CD4-positive, alpha-beta T cell treated with Interleukin-15 for 1 hour (primary cell): ENCODE measurements at places on chromosomes 4 and X.

DNA sequence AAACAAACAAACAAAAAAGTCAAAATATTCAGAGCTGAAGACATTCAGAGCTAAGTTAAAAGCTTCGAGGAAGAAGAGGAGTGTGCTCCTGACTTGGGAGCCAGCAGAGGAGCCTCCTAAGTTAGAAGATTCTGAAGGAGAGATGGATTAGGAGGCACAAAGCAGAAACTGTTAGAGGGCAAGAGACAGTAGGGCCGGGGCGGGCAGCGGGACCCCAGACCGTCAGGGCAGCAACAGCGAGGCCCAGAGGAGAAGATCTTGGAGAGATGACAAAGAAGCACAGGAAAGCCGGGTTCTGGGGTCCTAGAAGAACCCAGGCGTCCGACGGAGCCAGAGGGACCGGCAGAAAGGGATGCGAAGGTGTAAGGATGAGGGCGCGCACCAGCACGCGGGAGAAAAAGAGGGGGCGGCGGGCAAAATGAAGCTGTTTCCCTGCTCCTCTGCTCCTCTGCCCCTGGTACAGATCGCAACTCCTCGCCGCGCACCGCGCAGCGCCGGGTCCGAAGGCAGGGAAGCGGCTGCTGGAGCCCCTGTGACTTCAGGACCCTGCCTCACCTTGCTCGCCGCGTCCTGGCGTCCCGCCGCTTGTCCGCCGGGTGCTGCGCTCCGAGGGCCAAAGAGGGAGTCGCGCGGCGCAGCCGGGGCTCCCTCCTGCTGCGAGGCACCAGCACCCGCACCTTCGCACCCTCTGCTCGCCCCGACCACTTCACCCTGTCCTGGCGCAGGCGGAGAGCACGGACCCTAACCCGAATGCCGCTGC is 477 bp downstream of the KLHL13 start:
- DNase-seq, result no peak

GRCh38 chr4:94349193-94349592 is 6.6 kb upstream of the HPGDS start:
- DNase-seq, result no peak

DNA sequence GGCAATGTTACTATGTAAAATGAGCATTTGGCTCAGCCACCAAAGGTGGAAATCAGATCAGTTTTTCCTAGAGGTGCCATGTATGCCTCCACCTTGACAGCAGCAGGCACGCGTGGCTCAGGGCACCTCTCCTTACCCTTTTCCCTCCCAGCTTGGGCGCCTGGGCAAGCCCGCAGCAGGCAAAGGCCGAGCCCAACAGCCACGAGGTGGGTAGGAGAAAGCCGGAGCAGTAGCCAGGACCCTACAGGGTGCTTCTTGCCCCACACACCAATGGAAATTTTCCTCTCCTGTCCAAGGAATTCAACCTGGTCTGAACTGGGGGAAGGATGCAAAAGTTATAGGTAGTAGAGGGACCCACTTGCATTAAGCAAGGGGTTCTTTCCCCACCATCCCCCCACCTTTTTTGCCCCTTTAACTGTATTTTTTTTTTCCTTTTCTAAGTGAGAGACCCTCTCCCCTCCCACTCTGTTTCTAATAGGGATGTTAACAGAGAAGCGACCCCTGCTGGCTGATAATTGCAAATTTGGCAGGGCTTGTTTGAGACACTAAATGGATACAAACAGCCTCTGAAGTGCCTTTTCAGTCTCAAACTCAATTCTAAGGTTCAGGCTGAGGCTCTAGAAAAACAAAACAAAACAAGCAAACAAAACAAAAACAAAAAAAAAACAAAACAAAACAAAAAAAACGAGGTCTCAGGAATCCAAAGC is 895.1 kb downstream of the PCDH18 start:
- no peak for DNase-seq

- DNase-seq, result no peak
Measured at GRCh38 chr4:83646538-83647239, 110.8 kb downstream of the GPAT3 start.

GRCh38 chr4:122968227-122968812 is 45.9 kb upstream of the NUDT6 start:
- no peak for DNase-seq

GRCh38 chrX:39788521-39788920 is 309.2 kb downstream of the BCOR start:
- no peak for DNase-seq

GRCh38 chrX:118038614-118039365 is 77.8 kb downstream of the KLHL13 start:
- no peak for DNase-seq

GRCh38 chr4:100945789-100946188 is 401.5 kb downstream of the PPP3CA start:
- no peak for DNase-seq

DNA sequence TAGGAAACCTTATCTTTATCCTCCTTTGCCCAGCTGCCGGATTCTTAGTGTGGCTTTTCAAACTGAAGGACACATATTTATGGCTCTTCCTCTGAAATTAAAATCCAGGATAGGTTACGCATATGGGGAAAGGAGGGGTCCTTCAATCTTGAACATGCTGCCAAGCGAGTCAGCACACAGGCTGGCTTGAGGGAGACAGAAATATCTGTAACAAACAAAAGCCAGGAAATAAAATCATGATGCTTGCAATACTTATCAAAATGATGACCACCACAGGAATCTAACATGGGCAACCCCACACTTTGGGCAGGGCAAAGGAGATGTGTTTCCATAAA is 196.4 kb upstream of the LDB2 start:
- no peak for DNase-seq

DNA sequence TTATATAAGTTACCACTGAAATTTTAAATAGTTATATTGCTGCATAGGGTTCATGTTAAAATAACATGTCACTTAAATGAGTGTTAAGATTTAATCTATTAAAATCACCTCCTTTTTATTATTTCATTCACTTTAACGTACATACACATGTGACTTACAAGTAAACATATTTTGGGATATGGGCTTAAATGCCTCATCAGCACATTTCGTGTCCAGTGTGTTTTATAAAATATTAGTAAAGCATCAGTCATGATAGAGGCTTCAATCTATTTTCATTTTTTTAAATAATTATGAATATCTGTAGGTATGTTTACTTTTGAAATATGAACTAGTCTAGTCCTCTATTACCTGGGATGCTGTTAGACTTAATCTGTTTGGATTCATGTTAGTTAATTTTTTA is 143.6 kb downstream of the NPNT start:
- DNase-seq, result no peak

GRCh38 chr4:121056066-121056465 is 16.3 kb downstream of the NDNF start:
- no peak for DNase-seq

- no peak for DNase-seq
Measured at GRCh38 chrX:46954716-46955115, 42.5 kb downstream of the JADE3 start.

DNA sequence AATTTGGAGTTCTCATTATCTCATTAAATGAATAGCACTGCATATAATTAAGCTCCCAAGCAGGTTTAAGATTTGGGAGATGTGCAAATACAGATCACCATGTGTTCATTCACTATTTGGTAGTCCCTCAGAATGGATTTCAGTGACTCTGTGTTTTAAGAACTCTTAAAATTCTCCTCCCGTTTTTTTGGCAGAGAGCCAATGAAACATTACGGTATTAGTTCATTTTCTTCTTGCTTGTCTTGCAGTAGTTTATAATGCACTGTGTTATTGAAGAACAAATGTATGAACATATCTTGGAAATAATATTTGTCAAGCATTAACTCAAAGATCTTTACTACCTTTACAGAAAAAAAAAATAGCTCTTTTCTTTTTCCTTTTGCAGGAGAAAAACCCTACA is 32.7 kb downstream of the KLF3 start:
- DNase-seq, result no peak

DNA sequence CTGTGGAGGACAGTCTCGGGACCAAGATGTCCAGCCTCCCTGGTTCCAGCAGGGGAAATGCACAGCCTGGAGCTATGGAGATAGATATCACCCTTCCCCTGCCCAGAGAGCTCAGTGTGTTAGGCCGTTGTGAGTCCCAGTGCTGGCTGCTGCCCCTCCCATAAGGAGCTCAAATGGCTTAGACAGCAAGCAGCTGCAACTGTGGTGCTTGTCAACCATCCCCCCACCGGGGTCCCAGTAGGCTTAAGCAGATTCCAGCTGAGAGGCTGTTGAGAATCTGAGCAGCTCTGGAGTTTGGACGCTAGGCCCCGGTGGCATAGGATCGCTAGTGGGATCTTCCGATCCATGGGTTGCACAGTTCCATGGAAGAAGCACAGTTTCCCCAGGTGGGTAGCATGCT is 181.8 kb upstream of the POF1B start:
- DNase-seq, result no peak

DNA sequence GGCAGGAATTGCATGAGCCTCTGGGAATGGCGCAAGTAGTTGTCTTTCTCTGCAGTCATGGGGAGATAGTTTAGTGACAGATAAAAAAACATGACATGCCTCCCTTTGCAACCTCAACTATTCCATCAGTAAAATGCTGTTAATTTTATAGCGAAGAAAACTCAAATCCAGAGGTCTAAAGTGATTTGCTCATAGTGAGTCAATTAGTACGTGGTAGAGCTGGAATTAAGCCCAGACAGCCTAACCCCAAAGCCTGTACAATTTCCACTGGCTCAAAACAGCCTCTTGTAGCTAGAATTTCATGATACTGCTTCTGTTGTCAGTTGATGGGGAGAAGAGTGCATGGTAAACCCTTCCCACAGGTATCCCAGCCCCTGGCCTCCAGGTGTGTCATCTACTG is 81.3 kb upstream of the TRPC5 start:
- no peak for DNase-seq

DNA sequence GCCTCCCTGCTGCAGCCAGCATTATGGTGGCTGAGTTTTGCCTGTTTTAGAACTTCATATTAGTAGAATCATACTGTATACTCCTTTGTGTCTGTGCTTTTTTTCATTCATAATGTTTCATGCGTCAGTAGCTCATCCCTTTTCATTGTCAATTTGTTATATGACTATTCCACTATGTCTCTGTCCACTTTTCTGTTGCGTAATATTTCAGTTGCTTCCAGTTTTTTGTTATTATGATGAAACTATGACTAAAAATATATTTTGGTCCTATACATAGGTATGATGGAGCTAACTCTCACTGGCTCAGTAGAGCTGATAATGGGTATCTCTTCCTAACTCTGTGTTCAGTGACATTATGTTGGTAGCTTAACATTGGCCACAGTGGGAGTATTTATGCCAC is 48.3 kb downstream of the DMP1 start:
- DNase-seq, result no peak

GRCh38 chr4:126038502-126039144 is 723.9 kb downstream of the FAT4 start:
- no peak for DNase-seq
